ENCODE measurements at places on chromosomes 13 and 19.

- H3K4me3 ChIP-seq: no peak overlapping the region
- peaks cover 17% of the 10 kb centered on the region for H3K4me1 ChIP-seq
- no peak for DNase-seq
- peaks cover 9% of the 10 kb centered on the region for H3K36me3 ChIP-seq
- H3K27ac ChIP-seq: no peak overlapping the region
Measured at GRCh38 chr19:547117-547516, 3.3 kb downstream of the GZMM start.

DNA sequence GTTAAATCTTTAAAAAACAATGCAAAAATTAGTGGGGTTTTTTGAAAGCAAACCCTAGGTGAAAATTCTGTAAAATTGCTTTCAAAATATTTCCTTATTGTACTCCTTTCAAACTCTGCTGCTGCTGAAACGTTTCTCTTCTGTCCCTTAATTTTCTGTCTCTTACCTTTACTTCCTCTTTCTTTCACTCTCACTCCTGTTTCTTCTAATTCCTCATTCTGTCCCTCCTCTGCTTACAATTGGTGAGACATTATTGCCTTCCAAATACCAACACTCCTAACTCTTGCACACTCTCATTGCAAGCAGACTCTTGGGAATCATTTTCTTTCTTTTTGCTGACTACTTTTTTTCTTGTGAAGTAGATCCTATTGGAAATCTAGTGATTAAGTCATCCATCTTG is 685.6 kb upstream of the SLITRK1 start:
- no peaks in the 10 kb centered on the region for H3K4me1 ChIP-seq
- H3K27me3 ChIP-seq: no peaks in the 10 kb centered on the region
- no peak for DNase-seq
- H3K36me3 ChIP-seq: no peaks in the 10 kb centered on the region
- H3K4me3 ChIP-seq: no peak overlapping the region
- no peak overlapping the region for H3K27ac ChIP-seq

DNA sequence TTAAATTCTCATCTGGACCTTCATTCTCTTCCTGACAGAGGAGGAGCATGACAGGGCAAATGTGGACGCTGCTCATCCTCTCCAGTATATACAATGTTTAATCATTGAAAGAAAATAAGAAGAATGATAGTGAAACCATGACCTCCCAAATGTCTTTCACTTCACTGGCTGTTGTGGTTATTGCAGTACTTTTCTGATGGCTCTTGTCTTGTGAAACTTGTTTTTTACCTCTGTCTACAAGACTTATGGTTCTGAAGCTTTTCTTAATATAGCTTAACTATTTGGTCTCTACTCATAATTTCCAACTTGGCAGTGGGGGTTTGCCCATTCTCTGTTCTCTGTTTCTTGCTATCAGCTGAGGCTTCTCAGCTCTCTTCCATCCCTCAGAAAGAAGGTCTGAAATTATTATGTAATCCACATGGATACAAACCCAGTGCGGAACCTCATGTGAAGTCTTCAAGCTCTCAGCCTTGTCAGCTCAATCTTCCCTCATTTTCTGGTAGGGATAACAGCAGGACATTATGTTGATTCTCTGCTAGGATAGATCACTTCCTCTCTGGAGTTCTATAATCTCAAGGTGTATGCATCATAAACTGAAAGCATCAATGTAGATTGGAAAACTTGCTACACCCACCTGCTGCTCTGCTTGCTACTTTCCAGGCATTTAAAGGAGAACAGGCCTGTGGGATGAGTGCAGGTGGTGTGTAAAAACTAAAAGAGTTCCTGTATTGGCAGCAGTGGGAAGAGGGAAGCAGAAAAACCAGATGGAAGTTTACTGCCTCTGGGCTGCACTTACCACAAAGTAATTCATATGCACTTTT is 250.3 kb upstream of the HTR2A start:
- H3K27me3 ChIP-seq: no peaks in the 10 kb centered on the region
- DNase-seq: no peak

GRCh38 chr19:16944626-16945363 is 56.0 kb downstream of the F2RL3 start:
- H3K4me3 ChIP-seq: no peak overlapping the region
- H3K36me3 ChIP-seq: no peaks in the 10 kb centered on the region
- no peaks in the 10 kb centered on the region for H3K27me3 ChIP-seq
- H3K4me1 ChIP-seq: no peaks in the 10 kb centered on the region
- H3K27ac ChIP-seq: no peak overlapping the region
- DNase-seq: no peak

GRCh38 chr13:33090755-33091414 is 74.7 kb downstream of the KL start:
- no peaks in the 10 kb centered on the region for H3K4me1 ChIP-seq
- DNase-seq: no peak
- H3K4me3 ChIP-seq: no peak overlapping the region

DNA sequence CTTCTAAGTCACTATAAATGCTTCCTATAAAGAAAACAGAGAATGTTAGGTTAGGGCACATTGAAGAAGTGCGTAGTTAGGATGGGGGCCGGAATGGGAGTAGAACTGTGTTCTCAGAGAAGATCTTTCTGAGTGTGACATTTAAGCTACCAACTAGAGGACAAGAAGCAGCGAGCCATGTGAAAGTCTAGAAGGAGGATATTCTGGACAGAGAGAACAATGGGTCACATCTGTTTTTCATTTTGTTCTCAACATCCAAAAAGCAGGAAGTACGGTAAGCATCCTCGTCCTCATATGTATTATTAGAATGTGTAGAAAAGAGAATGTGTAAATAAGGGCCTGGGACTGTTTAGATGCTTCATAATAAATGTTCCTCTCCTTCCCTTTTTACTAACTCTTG is 44.5 kb upstream of the PARP4 start:
- H3K36me3 ChIP-seq: no peaks in the 10 kb centered on the region
- no peak overlapping the region for H3K27ac ChIP-seq
- H3K4me3 ChIP-seq: no peak overlapping the region
- H3K4me1 ChIP-seq: no peaks in the 10 kb centered on the region
